Esophagus mucosa (tissue), 1 donor: ENCODE measurements at places on chromosomes 5 and 9. TPM values are rescaled to one million over a fixed set of nuclear protein-coding genes. Genes with fewer than 3 reads are reported as not detected.

Gene NUDT12
- 8.4 TPM for total RNA-seq

Gene SLC36A2
- total RNA-seq: not detected

Gene ROPN1L
- total RNA-seq: not detected

Gene SPINK6
- total RNA-seq: 2.9 TPM

- no peak for ATAC-seq
Observed at GRCh38 chr5:177438468-177438867, 8.1 kb upstream of the PRR7 start.

- peak; percentile 55 for ATAC-seq
Observed at GRCh38 chr5:52922384-52922783, 66.8 kb upstream of the ITGA2 start.

GRCh38 chr5:1525624-1526189, 1.9 kb upstream of the LPCAT1 start:
- no peak for ATAC-seq

DNA sequence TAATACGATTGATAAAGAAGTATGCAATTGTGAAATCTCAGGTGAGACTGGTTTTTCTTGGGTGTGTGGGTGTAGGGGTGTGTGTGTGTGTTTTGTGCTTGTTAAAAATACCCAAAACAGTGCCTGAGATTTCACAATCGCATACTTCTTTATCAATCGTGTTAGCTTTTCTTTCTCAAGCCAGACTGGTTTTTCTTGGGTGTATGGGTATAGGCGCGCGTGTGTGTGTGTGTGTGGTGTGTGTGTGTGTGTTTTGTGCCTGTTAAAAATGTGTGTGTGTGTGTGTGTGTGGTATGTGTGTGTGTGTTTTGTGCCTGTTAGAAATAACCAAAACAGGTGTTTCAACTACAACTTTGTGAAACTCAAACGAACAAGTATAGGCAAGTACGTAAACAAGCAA, 53.7 kb downstream of the CERT1 start:
- peak; percentile 98 for ATAC-seq
